ENCODE measurements at places on chromosomes 3 and 15.

DNA sequence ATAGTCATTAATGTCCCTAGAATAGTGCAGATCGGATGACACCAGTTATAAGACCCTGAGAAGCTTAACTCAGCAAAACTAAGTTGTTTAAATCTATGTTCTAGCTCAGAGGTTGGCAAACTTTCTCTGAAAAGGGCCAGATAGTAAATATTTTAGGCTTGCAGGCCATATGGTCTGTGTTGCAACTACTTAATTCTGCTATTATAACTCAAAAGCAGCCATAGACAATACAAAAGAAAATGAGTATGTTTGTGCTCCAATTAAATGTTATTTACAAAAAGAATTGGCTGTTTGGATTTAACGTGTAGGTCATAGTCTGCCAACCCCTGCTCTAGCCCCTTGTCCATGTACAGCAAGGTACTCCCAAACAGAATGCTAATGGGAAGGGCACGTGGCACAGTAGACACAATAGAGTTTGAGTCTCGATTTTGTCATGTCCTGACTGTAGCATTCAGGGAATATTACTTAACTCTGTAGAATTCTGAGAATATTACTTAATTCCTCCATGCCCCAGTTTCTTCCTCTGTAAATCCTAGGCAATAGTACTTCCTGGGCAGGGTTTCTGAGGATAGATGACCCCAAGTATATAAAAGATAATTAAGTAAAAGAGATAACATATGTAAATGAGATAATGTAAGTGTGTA lies 70.5 kb upstream of the ATP2C1 start:
- no peak for DNase-seq

DNA sequence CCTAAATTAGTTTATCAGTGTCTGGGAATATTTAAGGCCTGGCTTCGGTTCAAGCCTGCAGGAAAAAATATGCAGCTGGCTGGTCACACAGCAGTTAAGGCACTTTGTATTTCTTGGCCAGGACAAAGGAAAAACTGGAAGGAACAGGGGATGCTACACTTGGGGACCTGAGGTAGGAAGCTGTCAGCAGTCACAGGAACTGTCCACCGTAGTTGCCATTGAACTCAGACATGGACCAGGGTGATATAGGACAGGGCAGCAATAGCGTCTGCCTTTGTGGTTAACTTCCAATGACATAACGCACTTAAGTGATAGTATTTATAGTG lies 49.1 kb downstream of the NR1D2 start:
- no peak for DNase-seq

DNA sequence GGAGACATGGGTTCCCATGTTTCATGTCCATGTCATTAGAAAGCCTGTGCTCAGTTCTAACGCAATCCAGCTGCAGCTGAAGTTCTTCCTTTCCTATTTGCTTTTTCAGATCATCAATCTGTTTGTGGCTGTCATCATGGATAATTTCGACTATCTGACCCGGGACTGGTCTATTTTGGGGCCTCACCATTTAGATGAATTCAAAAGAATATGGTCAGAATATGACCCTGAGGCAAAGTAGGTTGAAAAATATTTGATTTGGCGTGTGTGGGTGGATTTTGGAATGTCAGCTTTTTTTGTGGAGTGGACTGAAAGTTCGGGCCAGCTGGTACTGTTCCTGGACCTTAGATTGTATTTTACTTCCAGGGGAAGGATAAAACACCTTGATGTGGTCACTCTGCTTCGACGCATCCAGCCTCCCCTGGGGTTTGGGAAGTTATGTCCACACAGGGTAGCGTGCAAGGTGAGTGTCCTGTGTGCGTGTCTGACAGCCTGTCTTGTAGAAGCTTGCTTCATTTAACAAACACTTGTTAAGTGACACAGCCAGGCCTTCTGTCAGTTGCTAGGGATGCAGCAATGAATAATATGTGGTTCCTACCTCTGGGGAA lies 69.6 kb downstream of the CHDH start:
- DNase-seq = no peak

DNA sequence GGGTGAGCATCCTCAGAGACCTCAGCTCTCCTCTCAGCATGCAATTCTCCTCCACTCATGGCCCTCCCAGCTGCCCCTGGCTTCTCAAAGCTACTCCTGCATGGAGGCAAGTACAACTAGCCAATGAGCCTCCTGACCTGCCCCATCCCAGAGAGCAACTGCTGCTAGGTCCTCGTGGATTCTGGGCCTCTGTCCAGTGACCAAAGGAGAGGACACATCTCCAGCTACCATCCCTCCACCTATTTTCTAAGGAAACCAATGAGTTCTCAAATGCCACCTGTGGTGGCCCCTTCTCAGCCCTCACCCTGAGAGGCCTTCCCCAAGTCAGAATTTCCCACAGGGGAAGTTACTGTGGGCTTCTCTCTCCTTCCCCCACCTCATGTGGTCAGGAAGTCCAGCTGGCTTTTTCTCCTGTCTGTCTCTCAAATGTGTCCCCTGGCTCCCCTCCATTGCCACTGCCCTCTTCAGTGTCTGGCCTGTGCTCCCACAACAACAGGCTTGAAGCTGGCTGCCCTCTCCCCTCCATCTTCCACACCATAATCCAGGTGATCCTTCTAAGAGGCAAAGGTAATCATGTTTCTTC lies 43.0 kb downstream of the LIPC start:
- DNase-seq = no peak

DNA sequence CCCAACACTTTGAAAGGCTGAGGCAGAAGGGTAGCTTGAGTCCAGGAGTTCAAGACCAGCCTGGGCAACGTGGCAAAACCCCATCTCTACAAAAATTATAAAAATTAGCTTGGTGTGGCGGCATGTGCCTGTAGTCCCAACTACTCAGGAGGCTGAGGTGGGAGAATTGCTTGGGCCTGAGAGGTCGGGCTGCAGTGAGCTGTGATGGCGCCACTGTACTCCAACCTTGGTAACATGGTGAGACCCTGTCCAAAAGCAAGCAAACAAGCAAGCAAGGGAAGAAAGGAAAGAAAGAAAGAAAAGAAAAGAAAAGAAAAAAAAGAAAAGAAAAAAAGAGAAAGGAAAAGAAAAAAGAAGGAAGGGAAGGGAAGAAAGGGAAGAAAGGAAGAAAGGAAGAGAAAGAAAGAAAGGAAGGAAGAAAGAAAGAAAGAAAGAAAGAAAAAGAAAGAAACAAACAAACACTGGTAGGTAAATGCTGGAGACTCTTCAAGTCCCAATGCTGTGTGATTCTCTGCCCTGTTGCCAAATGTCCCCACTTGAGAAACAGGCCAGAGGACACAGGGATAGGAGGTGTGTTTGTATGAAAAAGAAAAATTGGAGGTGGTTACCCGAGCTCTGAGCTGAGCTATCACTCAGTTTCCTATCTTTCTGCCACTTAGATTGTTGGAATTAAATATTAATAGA lies 121.1 kb downstream of the RAB11A start:
- DNase-seq = no peak

- no peak for DNase-seq
Observed at GRCh38 chr3:167728176-167728575, 6.5 kb downstream of the PDCD10 start.

DNA sequence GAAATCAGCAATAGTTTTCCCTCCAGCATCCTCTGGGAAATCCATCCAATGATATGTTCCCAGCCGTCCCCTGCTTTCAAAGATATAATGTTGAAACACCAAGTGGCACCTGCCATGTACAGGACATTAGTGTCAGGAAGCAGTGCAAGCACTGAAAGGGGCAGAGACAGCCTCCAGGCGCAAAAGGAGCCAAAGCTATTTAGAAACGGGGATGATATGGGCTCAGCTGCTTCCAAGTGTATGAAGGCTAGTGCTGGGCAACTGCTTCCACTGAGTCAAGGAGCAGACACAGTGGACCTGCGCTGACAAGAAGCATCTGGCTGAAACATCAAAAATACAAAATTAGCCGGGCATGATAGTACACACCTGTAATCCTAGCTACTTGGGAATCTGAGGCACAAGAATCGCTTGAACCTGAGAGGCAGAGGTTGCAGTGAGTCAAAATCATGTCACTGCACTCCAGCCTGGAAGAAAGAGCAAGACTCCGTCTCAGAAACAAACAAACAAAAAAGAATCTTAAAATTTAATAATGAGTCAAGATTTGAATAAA lies 119.7 kb downstream of the AQP9 start:
- no peak for DNase-seq
